Right ventricle myocardium superior (tissue), 1 donor: ENCODE measurements at places on chromosomes 12 and 14.

- no peak for DNase-seq
Observed at GRCh38 chr12:93425736-93426411, 15.9 kb downstream of the UBE2N start.

DNA sequence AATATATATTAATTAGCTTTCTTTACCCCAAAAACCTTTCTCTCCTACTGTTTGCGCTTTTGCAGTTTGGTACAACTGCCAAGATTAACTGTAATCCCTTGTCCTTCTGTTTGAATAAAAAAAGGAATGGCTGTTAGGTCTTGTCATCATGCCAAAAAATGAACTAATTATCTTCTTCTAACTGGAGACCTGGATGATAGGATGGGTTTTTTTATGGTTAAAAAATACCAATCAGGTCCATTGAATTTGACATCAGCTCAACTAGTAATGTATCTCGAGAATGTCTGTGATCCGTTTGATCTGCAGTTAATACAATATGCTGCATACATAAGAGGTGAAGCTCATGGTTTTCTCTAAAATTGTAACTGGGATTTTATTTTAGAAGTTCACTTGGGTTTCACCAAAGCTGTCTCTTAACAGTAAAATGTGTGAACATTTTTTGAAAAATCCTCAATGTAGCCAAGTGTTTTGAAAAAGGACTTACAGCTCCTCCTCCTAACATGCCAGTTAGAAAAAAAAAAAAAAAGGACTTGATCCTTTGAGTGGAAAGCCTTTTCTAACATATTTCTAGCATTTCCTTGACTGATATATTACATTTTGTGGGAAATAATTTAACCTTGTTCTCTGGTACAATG is 96.8 kb downstream of the SRGAP1 start:
- no peak for DNase-seq

DNA sequence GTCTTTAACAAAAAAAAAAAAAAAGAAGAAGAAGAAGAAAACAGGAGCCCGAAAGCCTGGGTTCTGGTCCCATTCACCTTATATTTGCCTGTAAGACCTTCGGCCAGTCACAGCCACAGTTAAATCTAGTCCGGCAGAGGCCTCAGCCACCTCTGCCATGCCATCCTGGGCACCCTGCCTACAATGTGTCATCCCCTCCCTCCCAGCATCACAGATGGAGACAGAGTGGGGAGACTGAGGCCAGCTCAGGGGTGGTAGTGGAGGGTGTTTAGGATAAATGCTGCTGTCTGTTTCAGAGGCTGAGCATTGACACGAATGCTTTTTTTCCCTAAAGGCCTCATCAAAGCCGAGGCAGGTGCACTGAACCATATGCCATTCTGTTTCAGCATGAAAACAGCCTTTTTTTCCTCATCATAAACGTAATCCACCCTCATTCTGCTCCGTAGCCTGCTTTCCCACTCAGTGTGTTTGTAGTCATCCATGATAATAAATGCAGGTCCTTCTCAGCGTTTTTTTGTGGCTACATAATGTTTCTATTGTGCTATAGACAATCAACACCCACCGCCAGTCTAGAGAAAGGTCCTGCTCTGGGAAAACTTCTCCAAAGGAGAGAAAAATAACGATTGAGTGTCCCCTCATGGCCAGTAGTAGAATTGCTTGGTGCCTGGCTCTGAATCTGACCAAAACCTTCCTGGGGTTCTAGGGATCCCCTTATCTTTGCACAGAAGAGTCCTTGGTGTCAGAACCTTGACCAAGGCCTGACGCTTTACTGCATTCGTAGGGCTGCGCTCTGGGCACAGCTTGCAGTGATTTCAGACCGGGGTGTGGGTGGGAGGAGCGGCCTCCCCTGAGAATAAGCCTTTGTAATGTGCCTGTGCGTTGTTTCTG is 41.1 kb upstream of the TSPAN9 start:
- no peak for DNase-seq

DNA sequence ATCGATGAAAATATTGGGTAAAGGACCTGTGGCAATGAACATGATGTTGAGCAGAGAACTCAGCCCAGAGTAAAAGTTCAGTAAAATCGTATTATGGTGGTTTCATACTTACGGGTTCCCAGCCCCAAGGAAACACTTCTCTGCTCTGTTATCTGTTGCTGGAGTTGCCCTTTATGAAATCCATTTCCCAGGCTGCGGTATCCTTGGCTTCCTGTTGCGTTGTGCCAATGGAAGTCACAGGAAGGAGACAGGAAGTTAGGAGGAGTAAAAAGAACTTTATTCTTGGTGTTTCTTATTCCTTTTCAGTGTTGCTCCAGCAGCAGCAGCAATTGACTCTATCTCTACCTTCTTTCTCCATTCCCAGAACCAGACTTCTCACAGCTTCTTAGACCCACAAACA is 965.2 kb downstream of the VRK1 start:
- DNase-seq, result no peak

DNA sequence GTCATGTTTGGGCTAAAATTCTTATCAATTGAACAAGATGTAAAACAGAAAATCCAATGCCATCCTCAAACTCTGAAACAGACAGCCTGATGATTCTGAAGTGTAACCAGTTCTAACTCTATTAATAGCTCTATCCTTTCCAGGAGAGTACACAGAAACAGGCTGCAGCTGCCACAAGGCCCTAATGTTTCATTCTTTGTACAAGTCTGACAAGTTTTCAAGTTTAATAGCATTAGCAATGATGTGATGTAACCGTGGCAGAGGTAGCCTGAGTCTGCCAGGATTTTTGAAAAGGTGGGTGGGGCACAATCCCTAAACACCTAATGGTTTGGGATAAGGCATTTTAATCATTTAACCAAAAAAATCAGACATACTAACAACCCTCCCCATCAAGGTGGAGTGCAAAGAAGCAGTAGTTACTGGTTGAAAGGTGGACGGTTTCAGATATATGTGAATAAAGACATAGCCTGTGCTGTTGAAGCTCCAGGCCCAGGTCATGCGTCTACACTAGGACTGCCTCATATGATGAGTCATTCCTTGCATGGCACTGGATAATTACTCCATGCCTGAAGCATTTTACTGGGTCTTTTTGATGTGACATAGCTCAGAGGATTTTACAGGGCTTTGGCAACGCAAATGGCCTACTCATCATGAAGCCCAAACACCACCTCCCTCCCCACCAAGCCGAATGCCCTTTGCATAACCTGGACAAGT is 145.1 kb upstream of the GRIP1 start:
- DNase-seq, result no peak

GRCh38 chr14:59464486-59465315 is 479 bp downstream of the GPR135 start:
- peak; percentile 81 for DNase-seq

DNA sequence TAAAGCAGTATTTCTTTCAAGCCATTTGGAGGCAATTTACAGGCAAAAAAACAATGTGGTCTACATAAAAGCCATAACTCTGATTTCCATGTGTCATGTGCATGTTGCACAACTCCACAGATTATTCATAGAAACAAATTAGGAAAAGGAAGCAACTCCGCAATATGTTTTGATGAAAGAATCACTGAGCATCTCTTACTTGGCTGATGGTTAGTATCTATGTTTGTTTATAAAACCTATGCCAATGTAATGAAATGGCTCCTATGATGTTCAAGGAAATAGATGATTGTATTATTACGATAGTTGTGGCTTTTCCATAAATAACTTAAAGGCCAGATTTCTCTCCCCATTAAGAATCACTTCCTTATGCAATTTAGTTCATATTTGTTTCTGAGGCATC is 373.7 kb downstream of the CCDC91 start:
- no peak for DNase-seq

DNA sequence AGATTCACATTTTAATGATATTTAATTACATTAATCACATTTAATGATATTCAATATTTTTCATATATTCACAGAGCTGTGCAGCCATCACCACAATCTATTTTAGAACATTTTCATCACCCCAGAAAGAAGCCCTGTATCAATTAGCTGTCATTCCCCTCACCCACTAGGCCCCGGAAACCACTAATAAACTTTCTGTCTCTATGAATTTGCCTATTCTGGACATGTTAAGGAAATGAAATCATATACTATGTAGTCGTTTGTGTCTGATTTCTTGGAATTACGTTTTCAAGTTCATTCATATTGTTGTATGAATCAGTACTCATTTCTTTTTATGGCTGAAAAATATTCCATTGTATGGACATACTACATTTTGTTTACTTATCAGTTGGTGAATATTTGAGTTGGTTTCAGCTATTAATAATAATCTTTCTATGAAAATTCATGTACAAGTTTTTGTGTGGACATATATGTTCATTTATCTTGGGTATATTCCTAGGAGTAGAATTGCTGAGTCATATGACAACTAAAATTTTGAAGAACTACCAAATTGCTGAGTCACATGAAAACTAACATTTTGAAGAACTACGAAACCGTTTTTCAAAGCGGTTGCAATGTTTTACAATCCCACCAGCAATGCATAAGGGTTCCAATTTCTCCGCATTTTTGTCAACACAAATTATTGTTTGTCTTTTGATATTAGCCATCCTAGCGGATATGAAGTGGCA is 11.7 kb upstream of the OTOGL start:
- DNase-seq, result no peak

- DNase-seq, result no peak
Observed at GRCh38 chr12:57166971-57167371, 19.6 kb upstream of the LRP1-AS start.

- DNase-seq, result no peak
Observed at GRCh38 chr12:6959058-6959804, 8.1 kb downstream of the PTPN6 start.

DNA sequence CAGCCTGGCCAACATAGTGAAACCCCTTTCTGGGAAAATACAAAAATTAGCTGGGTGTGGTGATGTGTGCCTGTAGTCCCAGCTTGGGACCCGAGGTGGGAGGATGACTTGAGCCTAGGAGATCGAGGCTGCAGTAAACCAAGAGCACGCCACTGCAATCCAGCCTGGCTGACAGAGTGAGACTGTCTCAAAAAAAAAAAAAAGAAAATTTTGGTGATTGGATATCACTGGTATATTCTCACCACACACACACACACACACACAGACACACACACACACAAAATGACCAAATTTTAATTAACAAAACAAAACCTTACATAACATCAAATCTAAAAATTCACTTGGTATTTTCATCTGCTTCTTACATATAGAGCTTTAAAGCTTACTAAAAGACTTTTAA is 3.4 kb upstream of the FAM177A1 start:
- no peak for DNase-seq
